Dermis lymphatic vessel endothelial cell (primary cell): ENCODE measurements at places on chromosomes 2 and 18. TPM values are rescaled to one million over a fixed set of nuclear protein-coding genes. Genes with fewer than 3 reads are reported as not detected.

PTPRN gene
- total RNA-seq, result not detected in 2 replicates

RND3 gene
- 13.4 and 14.9 TPM in 2 replicates for total RNA-seq

KIDINS220 gene
- total RNA-seq, result 60.5 and 77.9 TPM in 2 replicates

TCF23 gene
- not detected in 2 replicates for total RNA-seq

GBX2 gene
- total RNA-seq, result 0.52 and 0.87 TPM in 2 replicates

DNER gene
- under 0.01 TPM in 1 of 2 replicates, not detected in the other for total RNA-seq

RNF125 gene
- total RNA-seq, result 3.9 and 7.3 TPM in 2 replicates

FZD7 gene
- 0.17 and 0.22 TPM in 2 replicates for total RNA-seq

TMEM182 gene
- total RNA-seq, result 0.22 and 1.0 TPM in 2 replicates

NLRC4 gene
- total RNA-seq, result not detected in 2 replicates

CRYGC gene
- not detected in 2 replicates for total RNA-seq

LHCGR gene
- not detected in 2 replicates for total RNA-seq

ARMC9 gene
- total RNA-seq, result 4.8 and 7.4 TPM in 2 replicates

ST6GAL2 gene
- under 0.01 and 0.09 TPM in 2 replicates for total RNA-seq

COL4A4 gene
- total RNA-seq, result under 0.01 TPM in 2 replicates

NCKAP5 gene
- 0.09 and 0.11 TPM in 2 replicates for total RNA-seq

GREB1L gene
- 1.2 and 3.5 TPM in 2 replicates for total RNA-seq

ACTG2 gene
- total RNA-seq, result not detected in 2 replicates

UGT1A1 gene
- total RNA-seq, result not detected in 2 replicates

NPAS2 gene
- 3.3 and 5.4 TPM in 2 replicates for total RNA-seq

CYTIP gene
- total RNA-seq, result not detected in 2 replicates

NEB gene
- 0.43 and 0.60 TPM in 2 replicates for total RNA-seq

NAT8 gene
- total RNA-seq, result not detected in 2 replicates

SYT4 gene
- total RNA-seq, result not detected in 2 replicates

LIMS3 gene
- 17.3 and 31.3 TPM in 2 replicates for total RNA-seq

SERPINB4 gene
- not detected in 2 replicates for total RNA-seq

ABCA12 gene
- not detected in 2 replicates for total RNA-seq

FBLN7 gene
- total RNA-seq, result 0.87 and 2.7 TPM in 2 replicates

RTP5 gene
- not detected in 2 replicates for total RNA-seq

HOXD4 gene
- 3.5 and 6.3 TPM in 2 replicates for total RNA-seq

TCF7L1 gene
- total RNA-seq, result 4.3 and 5.2 TPM in 2 replicates

XIRP2 gene
- under 0.01 and 0.09 TPM in 2 replicates for total RNA-seq

TMEM247 gene
- not detected in 2 replicates for total RNA-seq

REEP1 gene
- total RNA-seq, result 17.7 and 22.9 TPM in 2 replicates

CXCR4 gene
- total RNA-seq, result 7.3 and 13.9 TPM in 2 replicates

RIT2 gene
- not detected in 2 replicates for total RNA-seq

TEX44 gene
- not detected in 2 replicates for total RNA-seq

CFAP53 gene
- under 0.01 and 0.17 TPM in 2 replicates for total RNA-seq

CABYR gene
- 0.22 and 1.0 TPM in 2 replicates for total RNA-seq

SIX3 gene
- not detected in 2 replicates for total RNA-seq
